Stimulated activated CD8-positive, alpha-beta memory T cell treated with anti-CD3 and anti-CD28 coated beads, Interleukin-7, amount 100 ng/mL, for 48 hours (primary cell): ENCODE measurements at places on chromosomes 12 and 14.

- DNase-seq: no peak
These were observed 1446.2 kb downstream of the LRFN5 start for GRCh38 chr14:43052897-43053296.

DNA sequence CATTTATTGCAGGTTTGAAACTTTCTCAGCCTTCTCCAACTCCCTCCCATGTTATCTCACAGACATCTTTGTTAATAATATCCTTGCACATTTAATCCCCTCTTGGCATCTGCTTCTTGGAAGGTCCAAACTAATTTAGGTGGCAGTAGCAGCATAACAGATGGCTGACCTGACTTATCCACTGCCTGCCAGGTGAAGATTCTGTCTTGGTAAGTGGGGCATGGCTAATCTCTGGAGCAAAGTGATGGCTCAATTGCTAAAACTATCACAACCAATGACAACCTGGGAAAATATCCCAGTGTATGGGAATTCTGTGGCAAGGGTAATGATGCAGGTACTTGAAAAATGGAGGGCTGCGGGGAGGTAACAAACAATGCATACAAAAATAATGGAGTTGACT, 58.2 kb upstream of the ALG10B start:
- DNase-seq: no peak

DNA sequence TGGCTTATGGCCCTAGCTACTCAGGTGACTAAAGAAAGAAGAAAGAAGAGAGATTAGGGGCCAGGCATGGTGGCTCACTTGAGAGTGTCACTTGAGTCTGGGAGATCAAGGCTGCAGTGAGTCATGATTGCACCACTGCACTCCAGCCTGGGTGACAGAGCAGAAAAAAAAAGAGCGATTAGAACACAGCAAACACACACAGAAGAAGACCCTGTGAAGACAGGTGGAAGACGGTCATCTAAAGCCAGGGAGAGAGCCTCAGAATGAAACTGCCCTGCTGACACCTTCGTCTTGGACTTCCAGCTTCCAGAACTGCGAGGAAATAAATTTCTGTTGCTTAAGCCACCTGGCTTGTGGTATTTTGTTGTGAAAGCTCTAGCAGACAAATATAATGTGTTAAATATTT, 17.5 kb upstream of the PPP1CC start:
- no peak for DNase-seq

DNA sequence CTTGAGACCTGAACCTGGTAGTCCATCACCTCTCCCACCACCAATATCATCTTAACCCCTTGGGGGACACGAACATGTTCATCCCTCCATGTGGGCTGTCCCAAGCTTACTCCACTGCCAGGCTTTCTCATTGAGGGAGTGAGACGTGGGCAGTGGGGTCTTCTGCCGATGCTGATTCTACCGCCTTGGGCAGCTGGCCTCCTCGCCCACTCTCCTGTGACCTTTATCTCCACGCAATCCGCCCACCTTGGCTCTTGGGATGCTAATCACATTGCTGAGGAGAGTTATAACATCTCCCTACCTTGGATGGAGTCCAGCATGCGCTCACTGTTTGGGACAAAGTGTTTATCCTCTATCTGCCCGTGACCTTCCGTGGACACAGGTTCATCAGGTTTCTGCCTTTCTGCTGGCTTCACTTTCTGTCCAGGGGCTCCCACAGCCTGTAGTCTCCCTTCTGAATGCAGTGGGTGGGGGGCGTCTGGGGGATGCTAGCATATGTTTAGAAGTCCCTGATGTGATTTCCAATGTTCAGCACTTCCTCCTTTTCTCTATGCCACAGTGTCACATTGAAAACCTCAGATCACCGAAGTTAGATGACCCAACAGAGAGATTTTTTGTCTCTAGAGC, 53.2 kb upstream of the ESRRB start:
- DNase-seq: no peak

DNA sequence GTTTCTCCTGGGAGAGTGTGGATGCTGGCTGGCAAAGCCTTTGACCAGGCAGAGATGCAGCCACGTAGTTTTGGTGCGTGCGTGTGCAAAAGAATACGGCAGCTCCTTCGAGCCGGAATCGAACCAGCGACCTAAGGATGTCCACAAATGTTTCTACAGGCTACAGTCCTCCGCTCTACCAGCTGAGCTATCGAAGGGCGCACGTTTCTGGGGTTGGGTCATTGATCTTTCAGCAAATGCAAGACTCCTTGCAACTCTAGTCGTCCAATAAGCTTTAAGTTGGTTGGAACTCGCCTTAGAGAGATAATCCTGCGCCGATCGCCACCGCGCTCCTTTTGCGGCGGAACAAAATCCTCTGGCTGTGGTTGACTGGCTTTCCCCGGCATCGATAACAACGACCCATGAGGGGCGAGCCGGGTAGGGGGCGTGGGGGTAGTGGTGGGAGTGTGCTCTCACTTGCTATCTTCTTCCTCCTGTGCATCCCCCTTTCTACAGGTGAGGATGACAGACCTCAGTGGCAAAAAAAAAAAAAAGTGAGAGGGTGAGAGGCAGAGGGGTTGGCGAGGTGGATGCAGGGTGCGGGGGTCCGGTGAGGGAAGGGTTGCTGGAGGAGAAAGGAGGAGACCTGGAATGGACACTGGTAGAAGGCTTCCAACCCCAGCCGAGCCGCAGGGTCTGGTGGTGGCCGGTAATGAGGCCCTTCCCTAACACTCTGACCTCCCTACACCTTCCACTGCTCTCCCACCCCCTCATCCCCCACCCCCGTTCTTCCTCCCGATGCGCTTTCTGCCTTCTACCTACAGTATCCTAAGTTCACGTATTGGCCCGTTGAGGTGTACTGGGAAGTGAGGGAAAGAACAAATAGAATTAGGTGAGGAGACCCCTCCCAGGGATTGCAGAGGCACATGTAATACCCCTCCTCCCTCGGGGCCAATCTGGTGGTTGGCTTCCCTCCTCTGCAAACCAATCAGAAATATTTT, 11.8 kb upstream of the OR6S1 start:
- no peak for DNase-seq

GRCh38 chr12:128643155-128643554, 180.6 kb downstream of the SLC15A4 start:
- no peak for DNase-seq

GRCh38 chr12:48163150-48163747, 5.9 kb upstream of the ASB8 start:
- no peak for DNase-seq

DNA sequence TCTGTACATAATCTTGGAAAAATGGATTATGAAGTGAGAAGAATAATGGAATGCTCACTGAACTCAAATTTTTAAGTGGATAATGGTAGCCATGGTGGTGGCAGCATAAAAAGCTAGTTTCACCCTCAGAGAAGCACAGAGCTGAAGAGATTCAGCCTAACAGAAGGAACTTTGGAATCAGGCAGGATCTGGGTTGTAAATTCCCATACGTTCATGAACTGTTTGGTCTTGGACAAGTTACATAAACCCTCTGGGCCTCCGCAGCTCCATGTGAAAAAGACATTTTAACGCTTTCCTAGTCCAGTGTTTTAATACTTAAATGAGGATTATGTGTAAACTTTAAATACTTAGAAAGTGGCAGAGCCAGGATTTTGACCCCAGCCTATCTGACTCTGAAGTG, 26.6 kb downstream of the JKAMP start:
- DNase-seq: no peak

DNA sequence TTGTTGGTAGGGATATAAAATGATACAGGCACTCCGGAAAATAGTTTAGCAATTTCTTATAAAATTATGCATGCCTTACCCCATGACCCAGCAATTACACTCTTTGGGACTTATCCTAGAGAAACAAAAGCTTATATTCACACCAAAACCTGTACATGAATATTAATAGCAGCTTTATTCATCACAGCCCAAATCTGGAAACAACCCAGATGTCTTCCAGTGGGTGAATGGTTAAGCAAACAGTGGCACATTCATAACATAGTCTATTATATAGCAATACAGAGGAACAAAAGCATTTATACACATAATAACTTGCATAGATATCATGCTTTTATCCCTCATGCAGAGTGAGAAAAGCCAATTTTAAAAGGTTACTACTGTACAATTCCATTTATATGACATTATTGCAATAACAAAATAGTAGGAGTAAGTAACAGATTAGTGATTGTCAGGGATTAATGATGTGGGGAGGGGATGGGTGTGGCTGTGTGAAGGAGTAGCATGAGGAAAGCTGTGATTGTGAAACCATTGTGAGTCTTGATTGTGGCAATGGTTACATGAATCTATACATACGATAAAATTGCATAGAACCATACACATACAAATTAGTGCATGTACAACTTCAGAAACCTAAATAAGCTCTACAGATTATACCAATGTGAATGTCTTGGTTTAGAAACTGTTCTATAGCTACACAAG, 363.1 kb upstream of the OR4E1 start:
- DNase-seq: no peak

- no peak for DNase-seq
These were observed 382.5 kb upstream of the TMTC1 start for GRCh38 chr12:30166006-30166795.

GRCh38 chr12:85580562-85581168, 255.5 kb downstream of the RASSF9 start:
- no peak for DNase-seq

GRCh38 chr12:45216230-45216982, 511 bp downstream of the ANO6 start:
- DNase-seq: peak; percentile 25

- no peak for DNase-seq
These were observed 163.8 kb upstream of the LMNTD1 start for GRCh38 chr12:25716842-25717241.

- DNase-seq: no peak
These were observed 2.1 kb downstream of the TNS2 start for GRCh38 chr12:53051881-53052412.

- no peak for DNase-seq
These were observed 41.6 kb upstream of the CSRP2 start for GRCh38 chr12:76920172-76921099.

GRCh38 chr14:99395909-99396530, 84.6 kb downstream of the SETD3 start:
- DNase-seq: no peak

GRCh38 chr14:32414808-32415255, 85.7 kb downstream of the AKAP6 start:
- DNase-seq: no peak

GRCh38 chr12:39199351-39199750, 243.6 kb downstream of the KIF21A start:
- no peak for DNase-seq

- no peak for DNase-seq
These were observed 66.3 kb downstream of the TRHDE start for GRCh38 chr12:72338437-72338836.

- DNase-seq: no peak
These were observed 171.8 kb downstream of the TMTC2 start for GRCh38 chr12:82858534-82858917.

DNA sequence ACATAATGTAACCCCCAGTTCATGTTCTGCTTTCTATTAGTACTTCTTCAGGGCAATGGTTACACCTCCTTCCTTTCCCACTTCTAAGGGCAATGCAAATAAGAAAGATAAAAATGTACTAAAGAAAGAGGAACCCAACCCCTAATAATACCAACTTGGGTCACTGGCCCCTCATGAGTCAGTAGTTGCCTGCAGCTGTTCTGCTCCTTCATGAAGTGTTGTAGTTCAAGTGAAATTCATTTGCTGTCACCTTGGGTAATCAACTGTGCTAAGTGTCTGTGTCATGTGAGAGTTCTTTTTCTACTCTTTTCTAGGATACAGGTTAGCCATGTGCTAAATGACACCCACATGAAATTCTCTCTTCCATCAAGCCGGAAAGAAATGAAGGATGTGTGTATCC, 91.8 kb downstream of the PLXNC1 start:
- no peak for DNase-seq

GRCh38 chr14:64110802-64111201, 183.4 kb downstream of the ESR2 start:
- DNase-seq: no peak
